ENCODE measurements at places on chromosomes 4 and X.

- no peak for DNase-seq
These were observed 44.6 kb downstream of the IL13RA1 start for GRCh38 chrX:118772051-118772450.

- no peak for DNase-seq
These were observed 126.7 kb upstream of the RAI2 start for GRCh38 chrX:17987783-17988182.

DNA sequence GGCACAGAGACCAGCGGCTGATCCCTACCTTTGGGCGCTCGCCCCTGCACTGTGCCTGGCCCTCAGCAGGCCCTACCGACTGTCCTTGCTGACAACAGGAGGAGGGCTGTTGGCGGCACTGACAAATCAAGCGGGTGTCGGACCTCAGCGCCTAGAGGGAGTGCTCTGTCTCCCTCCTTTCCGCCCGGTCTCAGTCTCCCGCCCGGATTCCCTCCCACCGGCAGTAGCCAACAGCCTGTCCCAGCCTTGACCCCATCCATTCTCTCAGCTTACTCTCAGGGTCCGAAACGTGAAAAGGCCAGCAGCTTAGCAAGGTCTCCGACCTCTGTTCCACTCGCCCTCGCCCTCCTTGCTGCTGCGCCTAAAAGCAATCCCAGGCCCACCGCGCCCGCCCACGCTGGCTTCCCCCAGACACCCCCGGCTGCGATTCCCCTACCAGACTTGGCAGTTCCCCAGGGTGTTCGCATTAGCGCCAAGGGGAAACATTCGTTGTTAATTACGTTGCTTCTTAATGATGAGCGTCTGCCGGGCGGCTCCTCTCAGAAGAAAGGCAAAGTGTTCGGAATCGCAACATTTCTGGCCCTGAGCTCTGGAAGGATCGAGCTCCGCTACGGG, 96.2 kb downstream of the SOWAHB start:
- DNase-seq = no peak

- DNase-seq = no peak
These were observed 83.4 kb upstream of the AFAP1 start for GRCh38 chr4:8022767-8023695.

- no peak for DNase-seq
These were observed 679.4 kb downstream of the PDHA2 start for GRCh38 chr4:96519291-96519690.
